ENCODE measurements at places on chromosomes 16 and 17.

GRCh38 chr16:65713181-65713808 is 591.4 kb upstream of the CDH11 start:
- DNase-seq = no peak

DNA sequence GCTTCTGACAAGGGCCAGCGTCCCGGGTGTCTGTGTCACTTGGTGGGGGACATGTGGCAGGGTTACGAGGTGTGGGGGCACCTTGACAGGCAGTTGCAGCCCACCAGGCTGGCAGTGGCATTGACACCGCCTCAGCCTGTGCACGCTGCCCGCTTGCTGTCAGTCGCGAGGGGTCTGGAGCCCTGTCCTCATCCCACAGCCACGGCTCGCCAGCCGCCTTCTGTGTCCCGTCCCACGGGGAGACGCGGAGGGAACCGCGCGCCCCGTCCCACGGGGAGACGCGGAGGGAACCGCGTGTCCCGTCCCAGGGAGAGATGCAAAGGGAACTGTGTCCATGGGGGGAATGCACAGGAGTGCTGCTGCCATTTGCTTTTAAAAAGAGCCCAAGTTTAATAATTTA is 3.5 kb downstream of the PABPN1L start:
- DNase-seq = no peak

- peak; percentile 52 for DNase-seq
Measured at GRCh38 chr16:88533932-88534637, 36.1 kb upstream of the ZC3H18 start.

- DNase-seq = no peak
Measured at GRCh38 chr16:53882310-53882709, 178.4 kb downstream of the FTO start.

GRCh38 chr16:52368859-52369258 is 178.1 kb downstream of the TOX3 start:
- DNase-seq = no peak

DNA sequence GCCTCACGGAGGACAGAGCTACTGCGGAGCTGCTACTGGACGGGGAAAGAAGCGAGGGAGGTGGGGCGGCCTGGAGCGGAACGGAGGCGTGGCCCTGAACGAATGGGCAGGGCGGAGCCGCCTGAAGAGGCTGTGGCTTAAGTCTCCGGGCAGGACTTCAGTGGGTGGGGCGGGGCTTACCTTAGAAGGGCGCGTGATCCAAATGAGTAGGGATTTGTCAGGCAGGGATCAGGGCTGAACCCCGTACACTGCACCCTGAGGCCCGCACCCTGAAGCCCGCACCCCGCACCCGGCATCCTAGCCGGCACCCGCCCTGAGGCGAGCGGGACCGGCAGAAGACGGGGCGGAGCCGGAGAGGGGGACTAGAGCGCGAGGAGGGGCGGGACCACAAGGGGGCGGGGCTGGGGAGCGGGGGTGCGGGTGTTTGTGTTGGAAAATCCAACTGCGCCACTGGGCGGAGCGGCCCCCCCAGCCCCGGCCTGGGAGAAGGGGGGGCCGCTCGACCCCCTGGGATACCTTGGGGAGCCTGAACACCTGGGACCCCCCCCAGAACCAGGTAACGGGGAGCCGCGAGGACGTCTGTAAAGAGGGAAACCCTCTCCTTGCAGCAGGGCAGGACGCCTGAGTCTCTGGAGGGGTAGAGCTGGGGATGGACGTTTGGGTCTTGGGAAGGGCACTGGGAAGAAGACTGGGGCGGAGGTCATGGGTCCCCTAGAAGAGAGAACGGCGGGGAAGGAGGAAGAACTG is at the start of gene KDM6B:
Gene KDM6B (plus strand): TSS at position 423 of the 747 bp plus-strand sequence. CDS start 11,338 bp downstream, outside the sequence.
- peak; percentile 85 for DNase-seq

DNA sequence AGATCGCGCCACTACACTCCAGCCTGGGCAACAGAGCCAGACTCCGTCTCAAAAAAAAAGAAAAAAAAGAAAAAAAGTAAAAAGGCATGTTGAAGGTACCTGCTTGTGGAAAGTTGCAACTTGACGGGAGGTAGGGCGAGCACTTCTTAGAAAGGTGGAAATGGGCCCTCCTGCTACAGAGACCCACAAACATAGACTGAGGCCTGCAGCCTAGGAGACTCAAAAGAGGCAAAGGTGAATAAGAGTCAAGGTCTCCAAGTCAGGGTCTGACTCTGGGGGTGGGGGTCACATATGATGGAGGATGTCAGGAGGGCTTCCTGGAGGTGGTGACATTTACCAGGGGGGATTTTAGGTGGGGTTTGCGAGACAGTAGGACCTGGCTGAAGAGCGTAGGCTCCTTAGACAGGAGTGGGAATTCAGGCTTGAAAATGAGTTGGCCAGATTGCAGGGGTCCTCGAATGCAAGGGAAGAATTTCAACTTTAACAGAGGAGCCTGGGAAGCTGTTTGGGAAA is 303.0 kb downstream of the SEC14L1 start:
- no peak for DNase-seq

- DNase-seq = no peak
Measured at GRCh38 chr17:33284022-33284421, 9.1 kb downstream of the ASIC2 start.

Data from stimulated activated CD4-positive, alpha-beta T cell treated with anti-CD3 and anti-CD28 coated beads, Interleukin-15, amount 100 ng/mL, for 48 hours (primary cell).